ENCODE measurements at places on chromosomes 13 and 19.

GRCh38 chr19:13417054-13417453, 89.2 kb downstream of the CACNA1A start:
- no peak for DNase-seq

- DNase-seq, result no peak
Measured at GRCh38 chr19:17910791-17911360, 21.9 kb upstream of the CCDC124 start.

DNA sequence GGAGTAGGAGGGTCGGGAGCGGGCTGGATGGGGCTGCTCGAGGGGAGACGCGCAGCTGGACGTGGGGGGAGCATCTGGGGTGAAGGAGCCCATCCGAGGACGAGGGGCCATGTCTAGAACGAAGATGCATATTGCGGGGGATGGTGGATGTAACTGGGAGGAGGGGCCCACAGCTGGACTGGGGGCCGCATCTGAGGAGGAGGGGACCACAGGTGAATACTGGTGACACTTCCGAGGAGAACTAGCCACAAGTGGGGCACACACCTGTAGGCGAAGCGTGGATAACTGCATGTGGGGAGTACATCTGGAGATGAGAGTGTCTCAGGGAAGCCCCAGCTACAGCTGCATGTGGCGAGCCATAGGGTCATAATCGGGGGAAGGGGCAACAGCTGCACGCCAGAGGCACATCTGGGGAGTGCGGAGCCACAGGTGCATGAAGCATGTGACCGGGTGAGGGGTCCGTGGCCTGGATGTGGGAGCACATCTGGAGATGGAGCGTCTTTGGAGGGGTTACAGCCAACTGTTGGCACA, 402 bp downstream of the ZSWIM9 start:
- no peak for DNase-seq

DNA sequence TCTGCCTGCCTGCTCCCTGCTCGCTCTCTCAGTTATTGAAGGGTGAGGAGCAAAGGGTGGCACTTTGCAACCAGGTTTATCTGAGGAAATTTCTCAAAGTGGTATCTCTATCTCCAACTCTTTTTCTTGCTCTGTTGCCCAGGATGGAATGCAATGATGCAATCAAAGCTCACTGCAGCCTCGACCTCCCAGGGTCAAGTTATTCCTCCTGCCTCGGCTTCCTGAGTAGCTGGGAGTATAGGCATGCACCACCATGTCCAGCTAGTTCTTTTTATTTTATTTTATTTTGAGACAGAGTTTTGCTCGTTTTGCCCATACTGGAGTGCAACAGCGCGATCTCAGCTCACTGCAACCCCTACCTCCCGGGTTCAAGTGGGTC, 4.9 kb downstream of the ACTMAP start:
- peak; percentile 10 for DNase-seq

DNA sequence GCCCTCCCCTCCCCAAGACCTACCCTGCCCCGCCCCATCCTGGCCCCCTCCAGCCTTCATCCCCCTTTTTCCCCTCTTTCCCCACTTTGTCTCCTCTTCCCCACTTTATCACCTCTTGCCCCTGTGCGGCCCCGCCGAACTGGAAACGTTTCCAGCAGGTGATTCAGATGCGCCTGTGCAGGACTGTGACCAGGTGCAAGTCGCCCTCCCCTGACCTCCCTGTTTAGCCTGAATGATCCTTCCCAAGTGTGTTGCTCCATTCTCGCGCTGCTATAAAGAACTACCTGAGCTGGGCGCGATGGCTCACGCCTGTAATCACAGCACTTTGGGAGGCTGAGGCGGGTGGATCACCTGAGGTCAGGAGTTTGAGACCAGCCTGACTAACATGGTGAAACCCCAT, 25.9 kb downstream of the ZNF791 start:
- no peak for DNase-seq

GRCh38 chr13:111186305-111186935, 71.3 kb downstream of the ARHGEF7 start:
- DNase-seq, result no peak

Data from fibroblast of skin of left quadriceps (primary cell).